Fibroblast of mammary gland (primary cell): ENCODE measurements at places on chromosomes 7 and 10.

GRCh38 chr10:70669732-70670317 is 2.5 kb upstream of the ADAMTS14 start:
- no peak for DNase-seq

DNA sequence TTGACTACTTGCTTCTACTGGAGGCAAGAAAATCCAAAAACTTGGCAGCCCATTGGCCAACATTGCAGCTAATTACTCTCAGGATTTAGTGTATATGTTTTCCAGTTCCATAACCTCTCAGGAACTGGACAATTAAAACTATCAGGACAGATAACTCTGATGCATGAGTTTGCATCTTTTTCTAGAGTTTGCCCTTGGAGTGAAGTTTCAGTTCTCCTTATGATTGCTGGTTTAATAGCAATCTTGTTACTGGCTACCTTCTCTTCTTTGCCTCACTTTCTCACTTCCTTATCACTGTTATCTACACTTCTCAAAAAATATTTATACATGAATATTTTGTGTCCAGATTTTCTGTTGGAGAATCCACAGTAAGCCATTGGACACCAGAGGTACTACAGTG is 735.9 kb downstream of the PCDH15 start:
- no peak for DNase-seq

DNA sequence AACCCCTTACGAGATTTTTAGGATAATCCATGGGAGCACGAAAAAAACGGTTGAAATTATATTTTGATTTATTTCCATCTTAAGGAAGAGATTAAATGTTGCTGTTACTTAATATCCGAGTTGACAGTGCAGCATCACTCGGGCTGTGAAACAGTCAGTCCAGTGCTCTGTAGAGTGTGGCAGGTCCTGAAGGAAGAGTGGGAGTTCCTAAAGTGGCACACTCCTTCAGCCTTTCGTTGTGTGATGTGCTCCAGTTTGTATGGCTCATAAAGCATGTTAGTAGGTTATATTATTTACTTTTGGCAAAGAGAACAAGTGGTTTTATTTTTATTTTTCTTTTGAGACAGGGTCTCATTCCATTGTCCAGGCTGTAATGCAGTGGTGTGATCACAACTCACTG is 358.3 kb downstream of the AUTS2 start:
- DNase-seq, result no peak

DNA sequence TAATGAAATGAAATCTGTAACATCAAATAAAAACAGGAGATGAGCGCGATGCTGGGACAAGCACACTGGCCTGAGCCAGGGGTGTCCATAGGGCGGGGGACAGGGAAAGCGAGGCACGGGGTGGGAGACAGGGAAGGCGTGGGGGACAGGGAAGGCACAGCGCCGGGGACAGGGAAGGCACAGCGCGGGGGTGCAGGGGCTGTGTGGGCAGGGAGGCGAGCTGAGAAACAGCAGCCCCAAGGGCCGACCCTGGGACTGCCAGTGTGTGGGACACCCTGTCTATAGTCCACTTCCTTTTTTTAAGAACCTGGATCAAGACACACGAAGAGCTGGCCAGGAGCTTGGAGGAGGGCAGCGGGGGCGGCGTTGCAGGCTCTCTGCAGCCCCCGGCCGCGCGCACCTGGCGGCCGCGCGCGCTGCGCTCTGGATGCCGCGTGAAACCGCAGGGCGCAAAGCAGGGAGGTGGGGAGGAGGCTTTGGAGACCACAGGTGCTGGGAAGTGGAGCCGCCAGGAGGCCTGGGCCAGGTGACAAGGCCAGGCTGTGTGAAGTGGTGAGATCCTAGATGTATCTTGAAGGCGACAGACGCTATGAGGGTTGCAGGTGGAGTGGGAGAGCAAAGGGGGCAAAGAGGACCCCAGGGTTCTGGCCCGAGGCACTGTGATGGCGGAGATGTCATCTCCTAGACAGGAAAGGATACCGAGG is 157.7 kb downstream of the COBL start:
- DNase-seq, result no peak

DNA sequence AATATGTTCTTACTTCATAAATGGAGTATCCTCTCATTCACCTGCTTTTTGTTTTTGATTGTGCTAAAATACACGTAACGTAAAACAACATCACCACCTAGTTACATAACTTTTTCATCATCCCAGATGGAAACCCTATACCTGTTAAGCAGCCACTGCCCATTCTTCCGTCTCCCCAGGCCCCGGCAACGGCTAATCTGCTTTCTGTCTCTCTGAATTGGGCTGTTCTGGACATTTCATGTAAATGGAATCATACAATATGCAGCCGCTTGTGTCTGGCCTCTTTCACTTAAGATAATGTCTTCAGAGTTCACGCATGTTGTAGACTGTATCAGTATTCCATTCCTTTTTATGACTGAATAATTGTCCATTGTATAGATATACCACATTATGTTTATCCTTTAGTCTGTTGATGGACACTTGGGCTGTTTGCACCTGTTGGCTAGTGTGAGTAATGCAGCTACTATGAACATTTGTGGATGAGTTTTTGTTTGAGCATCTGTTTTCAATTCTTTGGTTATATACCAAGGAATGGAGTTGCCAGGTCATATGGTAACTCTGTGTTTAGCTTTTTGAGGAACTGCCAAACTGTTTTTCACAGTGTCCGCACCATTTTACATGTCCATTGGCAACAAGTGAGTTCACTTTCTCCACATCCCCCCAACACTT is 14.1 kb upstream of the SUN1 start:
- peak; percentile 92 for DNase-seq

DNA sequence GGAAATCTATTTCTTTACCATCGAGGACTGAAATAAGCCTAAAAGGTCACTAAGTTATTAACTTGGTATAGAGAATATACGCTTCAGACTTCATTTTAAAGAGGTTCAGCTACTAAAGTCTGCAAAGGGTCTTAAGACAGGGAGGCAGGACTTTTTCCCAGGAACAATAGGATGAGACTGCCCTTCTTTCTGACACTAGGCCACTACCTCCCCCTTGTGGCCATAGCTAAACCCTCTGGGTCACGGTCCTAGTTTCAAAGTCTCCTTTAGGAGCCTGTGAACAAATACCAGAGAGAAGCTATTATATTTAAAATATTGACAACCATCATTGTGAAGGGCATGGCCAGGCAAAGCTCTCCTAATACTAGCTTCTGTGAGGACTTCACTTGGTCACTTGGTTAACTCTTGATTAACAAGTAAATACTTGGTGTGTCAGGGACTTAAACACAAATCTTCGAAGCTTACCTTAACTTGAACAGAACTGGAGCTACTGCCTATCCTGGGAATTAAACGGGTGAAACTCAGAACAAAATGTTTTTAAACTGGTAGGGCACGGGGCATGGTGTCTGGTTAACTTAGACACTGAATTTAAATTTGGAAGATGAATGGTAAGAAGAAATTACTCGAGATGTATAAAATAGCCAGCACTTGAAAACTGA is 75.6 kb downstream of the CCDC6 start:
- DNase-seq, result peak; percentile 70

- peak; percentile 66 for DNase-seq
These were observed 14.0 kb upstream of the CELF2 start for GRCh38 chr10:11003679-11004078.

DNA sequence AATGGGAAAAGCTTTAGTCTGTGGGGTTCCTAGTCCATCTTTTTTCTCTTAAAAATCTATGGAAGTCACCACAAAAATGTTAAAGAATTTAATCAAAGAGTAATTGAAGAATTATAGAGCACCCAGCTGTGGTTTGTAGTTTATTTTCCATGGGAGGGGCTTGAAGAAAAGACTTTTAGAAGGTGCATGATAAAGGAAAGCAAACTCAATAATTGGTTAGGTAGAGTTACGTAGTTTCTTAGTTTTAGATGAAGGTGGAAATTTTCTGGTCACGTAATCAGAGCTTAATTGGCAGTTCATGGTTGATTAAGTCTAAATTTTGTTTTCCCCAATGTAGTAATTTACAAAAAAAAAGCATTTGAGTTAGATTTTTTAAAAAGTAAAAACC is 724 bp downstream of the ZNF107 start:
- DNase-seq, result no peak
